Activated CD4-positive, alpha-beta memory T cell treated with anti-CD3 and anti-CD28 coated beads for 36 hours (primary cell): ENCODE measurements at places on chromosomes 2 and 18. TPM values are rescaled to one million over a fixed set of nuclear protein-coding genes. Genes with fewer than 3 reads are reported as not detected.

GRCh38 chr2:102064679-102065674 lies 73.2 kb downstream of the IL1R2 start:
- peak overlapping the region; percentile 31 for H3K4me3 ChIP-seq
- H3K4me1 ChIP-seq: peaks cover 41% of the 10 kb centered on the region
- no peak for DNase-seq
- H3K27ac ChIP-seq: peak overlapping the region; percentile 88
- peaks cover 7% of the 10 kb centered on the region for H3K27me3 ChIP-seq

DNA sequence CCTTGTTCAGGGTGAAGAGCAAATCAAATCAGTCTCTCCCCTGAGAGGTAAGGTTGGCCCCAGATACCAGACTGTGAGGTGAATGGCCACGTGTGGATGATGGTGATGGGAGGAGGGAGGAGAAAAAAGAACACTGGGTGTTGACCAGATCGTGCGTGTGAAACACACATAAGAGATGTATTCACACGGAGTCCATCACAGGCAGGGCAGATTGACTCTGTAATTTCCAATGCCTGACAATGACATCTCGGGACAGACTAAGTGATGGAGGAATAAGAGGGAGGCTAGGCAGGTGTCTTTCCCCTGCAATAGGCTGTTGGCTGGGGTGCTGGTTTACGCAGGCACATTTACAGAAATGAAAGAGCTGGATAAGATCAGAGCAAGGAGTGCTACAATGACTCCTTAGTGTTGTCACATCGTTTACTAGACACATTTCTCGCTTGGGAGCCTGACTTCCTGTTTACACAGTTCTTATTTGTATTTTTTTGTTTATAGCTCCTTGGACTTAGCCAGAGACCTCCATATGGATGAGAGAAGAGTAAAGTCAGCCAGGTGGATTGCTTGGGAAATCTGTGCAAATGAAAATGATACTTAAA lies 43.1 kb downstream of the CPO start:
- H3K27me3 ChIP-seq: no peaks in the 10 kb centered on the region
- H3K27ac ChIP-seq: no peak overlapping the region
- DNase-seq: no peak
- no peak overlapping the region for H3K4me3 ChIP-seq

DNA sequence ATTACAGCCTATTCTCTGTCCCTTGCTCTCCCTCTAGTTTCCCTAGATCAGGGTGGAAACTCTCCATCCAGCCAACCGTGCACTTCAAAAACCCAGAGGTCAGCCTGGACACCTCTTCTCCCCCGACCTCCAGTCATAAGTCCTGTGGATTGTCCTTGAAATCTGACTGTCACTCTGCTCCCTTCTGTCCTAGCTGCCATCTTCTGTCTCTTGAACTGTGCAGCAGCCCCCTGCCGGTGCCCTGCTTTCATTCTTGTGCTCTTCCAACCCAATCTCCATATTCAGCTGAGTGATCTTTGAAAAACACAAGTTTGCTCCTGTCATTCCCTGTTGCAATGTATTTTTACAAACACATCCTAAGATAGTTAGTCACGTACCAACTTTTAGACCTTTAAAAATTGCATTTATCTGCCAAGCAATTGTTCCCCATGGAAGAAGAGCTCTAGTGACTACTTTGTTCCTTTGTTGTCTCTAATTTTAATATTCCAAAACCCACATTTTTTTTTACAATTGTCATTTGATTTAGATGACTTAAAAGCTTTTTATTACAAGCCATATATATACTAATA lies 254.3 kb downstream of the CAMKMT start:
- no peak overlapping the region for H3K27ac ChIP-seq
- DNase-seq: no peak
- no peaks in the 10 kb centered on the region for H3K27me3 ChIP-seq
- peaks cover 6% of the 10 kb centered on the region for H3K4me1 ChIP-seq

DNA sequence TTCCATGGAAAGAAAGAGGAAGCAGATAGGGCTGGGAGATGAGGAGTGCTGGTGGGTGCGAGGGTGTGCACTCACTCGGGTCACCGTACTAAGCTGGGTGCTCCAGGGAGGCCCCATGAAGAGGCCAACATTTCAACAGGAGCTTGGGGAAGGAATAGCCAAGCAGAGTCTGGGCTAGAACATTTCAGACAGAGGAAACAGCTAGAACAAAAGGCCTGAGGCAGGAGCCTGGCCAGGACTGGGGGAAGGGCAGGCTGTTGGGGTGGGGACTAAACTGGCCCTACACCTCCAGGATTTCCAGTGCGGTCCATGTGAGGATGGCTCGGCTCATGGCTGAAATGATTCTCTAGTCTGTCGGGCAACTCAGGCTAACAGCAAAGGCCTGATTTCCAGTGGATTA lies 90.8 kb downstream of the ZFP36L2 start:
- H3K4me1 ChIP-seq: peaks cover 95% of the 10 kb centered on the region
- peak overlapping the region; percentile 80 for H3K27ac ChIP-seq
- H3K36me3 ChIP-seq: no peaks in the 10 kb centered on the region
- H3K4me3 ChIP-seq: no peak overlapping the region
- no peaks in the 10 kb centered on the region for H3K27me3 ChIP-seq

DNA sequence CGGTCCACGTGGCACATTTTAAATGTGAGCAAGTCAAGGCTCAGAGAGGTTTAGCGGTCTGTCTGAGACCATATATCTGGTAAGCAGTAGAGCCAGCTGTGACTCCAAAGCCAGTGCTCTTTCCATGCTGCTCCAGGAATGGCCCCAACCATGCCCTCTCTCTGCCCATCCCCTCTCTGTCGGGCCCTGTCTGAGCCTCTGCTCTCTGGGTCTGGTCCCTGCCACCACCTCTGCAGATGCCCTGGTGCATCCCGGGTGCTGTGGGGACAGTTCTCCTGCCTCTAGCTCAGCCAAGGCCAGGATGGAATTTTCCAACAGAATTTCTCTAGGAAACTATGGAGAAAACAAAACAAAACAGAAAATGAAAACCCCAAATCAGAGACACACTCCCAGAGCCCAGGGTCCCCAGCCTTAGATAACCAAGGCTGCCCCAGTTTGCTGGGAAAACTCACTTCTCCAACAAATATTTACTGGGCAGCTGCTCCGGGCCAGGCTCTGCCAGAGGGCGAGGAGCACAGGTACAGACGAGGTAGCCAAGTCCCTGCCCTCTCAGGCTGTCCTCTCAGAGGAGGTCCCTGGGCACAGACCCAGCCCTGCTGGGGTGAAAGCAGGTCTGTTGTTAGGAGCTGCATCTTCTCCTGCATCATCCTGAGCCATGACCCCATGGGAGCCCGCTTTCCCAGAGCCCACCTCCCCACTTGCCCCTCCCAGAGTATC lies 9.2 kb downstream of the ADRA2B start:
- H3K27me3 ChIP-seq: no peaks in the 10 kb centered on the region
- DNase-seq: no peak
- H3K36me3 ChIP-seq: peaks cover 6% of the 10 kb centered on the region
- no peak overlapping the region for H3K4me3 ChIP-seq

GRCh38 chr2:132979339-132980093 lies 309.5 kb upstream of the LYPD1 start:
- H3K4me1 ChIP-seq: no peaks in the 10 kb centered on the region
- DNase-seq: no peak
- H3K27ac ChIP-seq: no peak overlapping the region
- no peak overlapping the region for H3K4me3 ChIP-seq
- H3K27me3 ChIP-seq: no peaks in the 10 kb centered on the region
- H3K36me3 ChIP-seq: no peaks in the 10 kb centered on the region

DNA sequence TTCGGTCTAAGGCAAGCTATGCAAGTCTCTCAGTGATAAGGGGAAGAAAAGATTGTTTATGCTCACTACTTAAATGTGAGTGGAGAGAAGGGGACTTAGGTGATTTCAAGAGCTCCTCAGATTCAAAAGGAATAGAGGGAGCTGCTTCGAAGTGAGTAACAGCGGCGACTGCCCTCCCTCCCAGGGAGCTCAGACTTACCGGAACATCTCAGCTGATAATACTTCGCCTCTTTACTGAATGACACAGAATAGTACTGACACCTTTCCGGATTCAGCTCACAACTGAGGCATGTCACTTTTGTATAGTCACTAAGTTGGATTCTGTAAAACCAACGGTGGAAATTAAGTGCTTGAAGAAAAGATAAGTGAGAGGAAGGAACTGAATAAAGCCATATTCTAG lies 55.5 kb downstream of the DPP4 start:
- H3K36me3 ChIP-seq: peaks cover 19% of the 10 kb centered on the region
- H3K27me3 ChIP-seq: no peaks in the 10 kb centered on the region
- DNase-seq: no peak
- no peak overlapping the region for H3K4me3 ChIP-seq

Gene RBM44
- 0.75 TPM for total RNA-seq

GRCh38 chr2:7771781-7772180 lies 854.6 kb downstream of the RNF144A start:
- no peaks in the 10 kb centered on the region for H3K36me3 ChIP-seq
- peaks cover 35% of the 10 kb centered on the region for H3K4me1 ChIP-seq
- no peak overlapping the region for H3K4me3 ChIP-seq
- H3K27me3 ChIP-seq: peaks cover 12% of the 10 kb centered on the region

DNA sequence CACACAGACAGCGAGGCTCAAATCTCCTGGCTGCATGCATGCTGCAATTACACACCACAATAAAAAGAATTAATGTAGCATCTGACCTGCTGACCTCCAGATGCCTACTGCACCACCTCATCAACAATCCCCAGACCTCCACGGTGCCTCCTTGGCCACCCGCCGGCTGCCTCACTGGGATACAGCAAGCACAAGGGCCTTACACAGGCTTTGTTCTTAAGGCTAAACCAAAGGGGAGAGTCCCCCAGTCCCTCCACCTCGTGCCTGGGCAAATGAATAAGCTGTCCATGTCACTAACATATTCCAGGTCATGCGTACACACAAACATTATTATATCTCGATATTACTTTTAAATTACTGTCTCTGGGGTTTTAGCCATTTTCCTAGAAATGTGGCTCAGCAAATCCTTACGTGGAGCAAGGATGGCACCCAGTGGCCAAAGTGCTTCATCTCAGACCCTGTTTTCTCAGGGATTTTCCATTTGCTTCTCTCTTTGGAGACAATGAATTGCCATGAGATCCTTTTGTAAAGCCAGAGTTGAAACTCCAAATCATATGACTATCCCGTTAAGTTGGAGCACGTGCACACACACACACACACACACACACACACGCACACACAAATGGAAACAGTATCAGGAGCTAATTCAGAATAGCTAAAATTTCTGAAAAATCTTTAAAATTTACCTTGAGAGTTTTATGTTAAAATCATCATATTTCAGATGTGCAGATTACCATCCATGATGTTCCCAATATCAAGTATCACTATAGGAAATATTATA lies 313.8 kb downstream of the PDE11A start:
- H3K4me3 ChIP-seq: no peak overlapping the region
- peaks cover 18% of the 10 kb centered on the region for H3K27me3 ChIP-seq
- no peaks in the 10 kb centered on the region for H3K36me3 ChIP-seq
- peaks cover 11% of the 10 kb centered on the region for H3K4me1 ChIP-seq
- no peak for DNase-seq

- peaks cover 83% of the 10 kb centered on the region for H3K4me1 ChIP-seq
- DNase-seq: no peak
- H3K27me3 ChIP-seq: peaks cover 2% of the 10 kb centered on the region
- peak overlapping the region; percentile 95 for H3K4me3 ChIP-seq
- H3K36me3 ChIP-seq: peaks cover 58% of the 10 kb centered on the region
These were observed 3.1 kb downstream of the PSD4 start for GRCh38 chr2:113176696-113177355.

GRCh38 chr2:136844546-136844945 lies 79.2 kb downstream of the THSD7B start:
- no peaks in the 10 kb centered on the region for H3K36me3 ChIP-seq
- H3K4me3 ChIP-seq: no peak overlapping the region
- DNase-seq: no peak
- H3K4me1 ChIP-seq: no peaks in the 10 kb centered on the region

Gene ADGRF3
- total RNA-seq: 1.4 TPM

GRCh38 chr2:154158101-154158500 lies 286.4 kb downstream of the GALNT13 start:
- H3K27me3 ChIP-seq: no peaks in the 10 kb centered on the region
- H3K27ac ChIP-seq: no peak overlapping the region
- no peak overlapping the region for H3K4me3 ChIP-seq
- H3K36me3 ChIP-seq: no peaks in the 10 kb centered on the region

- no peak overlapping the region for H3K4me3 ChIP-seq
- no peaks in the 10 kb centered on the region for H3K27me3 ChIP-seq
- H3K4me1 ChIP-seq: no peaks in the 10 kb centered on the region
- DNase-seq: no peak
These were observed 27.6 kb downstream of the NMUR1 start for GRCh38 chr2:231502596-231502995.

GRCh38 chr2:239400596-239401066 lies at the start of gene HDAC4:
Gene HDAC4 (minus strand): TSS chr2:239401020. CDS start chr2:239352699, 48,321 bp downstream.
- peaks cover 35% of the 10 kb centered on the region for H3K4me1 ChIP-seq
- no peaks in the 10 kb centered on the region for H3K27me3 ChIP-seq
- H3K36me3 ChIP-seq: peaks cover 5% of the 10 kb centered on the region
- H3K4me3 ChIP-seq: peak within 1 kb of the TSS; percentile 89
- H3K27ac ChIP-seq: peak within 1 kb of the TSS; percentile 97

GRCh38 chr18:9434122-9434701 lies 41.1 kb upstream of the RALBP1 start:
- DNase-seq: no peak
- no peak overlapping the region for H3K27ac ChIP-seq
- no peaks in the 10 kb centered on the region for H3K4me1 ChIP-seq
- H3K27me3 ChIP-seq: peaks cover 9% of the 10 kb centered on the region
- no peak overlapping the region for H3K4me3 ChIP-seq

Gene DSC2
- total RNA-seq: not detected

Gene PUM2
- 122 TPM for total RNA-seq

Gene CDCA7
- total RNA-seq: 59.9 TPM

GRCh38 chr2:71711133-71711855 lies 257.9 kb downstream of the DYSF start:
- no peaks in the 10 kb centered on the region for H3K36me3 ChIP-seq
- no peak overlapping the region for H3K4me3 ChIP-seq
- no peak overlapping the region for H3K27ac ChIP-seq
- no peaks in the 10 kb centered on the region for H3K4me1 ChIP-seq
- H3K27me3 ChIP-seq: peaks cover 5% of the 10 kb centered on the region

Gene SIX3
- not detected for total RNA-seq

DNA sequence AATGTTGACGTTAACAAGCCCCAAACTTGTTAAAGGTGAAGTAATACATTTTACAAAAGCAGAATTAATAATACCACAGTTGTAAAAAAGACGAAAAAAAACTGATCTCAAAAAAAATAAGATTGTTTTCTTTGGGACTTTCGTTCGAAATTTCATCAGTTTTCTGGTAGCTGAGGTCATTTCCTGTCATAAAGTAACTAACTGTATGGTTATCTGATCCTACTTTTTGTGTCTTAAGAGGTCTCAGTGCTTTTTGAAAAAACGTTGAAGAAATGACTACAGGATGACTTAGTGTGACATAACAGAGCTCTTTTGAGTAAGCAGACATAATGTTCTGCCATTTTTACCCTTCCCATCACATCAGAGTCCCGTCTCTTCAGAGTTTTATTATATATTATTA lies 79.3 kb downstream of the BIRC6 start:
- H3K4me1 ChIP-seq: no peaks in the 10 kb centered on the region
- peak overlapping the region; percentile 42 for H3K27ac ChIP-seq
- H3K36me3 ChIP-seq: peaks cover 37% of the 10 kb centered on the region
- H3K4me3 ChIP-seq: no peak overlapping the region
- H3K27me3 ChIP-seq: no peaks in the 10 kb centered on the region

GRCh38 chr2:228705318-228705717 lies 523.8 kb upstream of the SPHKAP start:
- no peak overlapping the region for H3K27ac ChIP-seq
- H3K4me3 ChIP-seq: no peak overlapping the region
- no peaks in the 10 kb centered on the region for H3K4me1 ChIP-seq
- DNase-seq: no peak
- no peaks in the 10 kb centered on the region for H3K27me3 ChIP-seq
- H3K36me3 ChIP-seq: no peaks in the 10 kb centered on the region
